ENCODE measurements at places on chromosomes 6 and 20. TPM values are rescaled to one million over a fixed set of nuclear protein-coding genes. Genes with fewer than 3 reads are reported as not detected.
A peak's percentile ranks its signal among the peaks of the same experiment; 100 is the strongest.

- no peak overlapping the region for H3K27ac ChIP-seq
- no peaks in the 10 kb centered on the region for H3K27me3 ChIP-seq
- no peaks in the 10 kb centered on the region for H3K36me3 ChIP-seq
- H3K4me3 ChIP-seq, result no peak overlapping the region
- no peaks in the 10 kb centered on the region for H3K4me1 ChIP-seq
These were observed 212.9 kb downstream of the QKI start for GRCh38 chr6:163627274-163628062.

DNA sequence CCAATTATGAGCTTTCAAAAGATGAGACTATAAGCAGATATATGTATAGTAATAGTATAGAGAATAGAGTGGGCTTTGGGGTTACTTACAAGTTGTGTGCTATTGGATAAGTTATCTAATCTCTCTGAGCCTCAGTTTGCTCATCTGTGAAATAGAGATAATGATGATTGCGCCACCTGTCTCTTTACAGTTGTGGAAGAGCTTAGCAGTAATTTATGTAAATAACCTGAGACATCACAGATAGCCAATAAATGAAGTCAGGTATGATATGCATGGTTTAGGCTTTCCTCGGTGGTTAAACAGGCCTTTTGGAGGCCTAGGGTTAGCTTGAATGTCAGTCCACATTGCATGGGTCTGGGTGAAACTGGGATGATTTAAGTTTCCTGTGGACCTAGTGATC, 29.8 kb upstream of the SCUBE3 start:
- H3K36me3 ChIP-seq, result no peaks in the 10 kb centered on the region
- DNase-seq, result no peak
- H3K4me3 ChIP-seq, result no peak overlapping the region
- peaks cover 54% of the 10 kb centered on the region for H3K4me1 ChIP-seq
- H3K27ac ChIP-seq, result no peak overlapping the region
- H3K27me3 ChIP-seq, result no peaks in the 10 kb centered on the region

DNA sequence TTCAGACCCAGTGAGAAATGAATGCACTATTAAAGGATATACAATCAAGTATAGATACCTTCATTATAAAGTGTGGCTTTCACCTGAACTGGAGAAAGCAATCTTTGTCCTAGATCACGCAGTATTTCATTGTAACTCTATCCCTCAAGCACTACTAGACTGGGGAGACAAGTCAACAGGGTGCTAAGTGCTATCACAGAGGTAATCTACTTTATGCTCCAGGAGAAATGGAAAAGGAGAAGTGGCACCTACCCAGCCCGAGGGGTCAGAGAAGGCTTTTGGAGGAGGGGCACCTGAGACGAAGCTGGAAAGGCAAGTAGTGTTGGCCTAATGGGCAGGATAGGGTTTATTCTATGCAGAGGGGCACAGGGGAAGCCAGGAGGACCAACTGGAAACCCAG, 17.1 kb downstream of the ZHX3 start:
- no peak overlapping the region for H3K27ac ChIP-seq
- H3K4me3 ChIP-seq, result no peak overlapping the region
- no peaks in the 10 kb centered on the region for H3K36me3 ChIP-seq
- DNase-seq, result no peak
- H3K27me3 ChIP-seq, result no peaks in the 10 kb centered on the region

DNA sequence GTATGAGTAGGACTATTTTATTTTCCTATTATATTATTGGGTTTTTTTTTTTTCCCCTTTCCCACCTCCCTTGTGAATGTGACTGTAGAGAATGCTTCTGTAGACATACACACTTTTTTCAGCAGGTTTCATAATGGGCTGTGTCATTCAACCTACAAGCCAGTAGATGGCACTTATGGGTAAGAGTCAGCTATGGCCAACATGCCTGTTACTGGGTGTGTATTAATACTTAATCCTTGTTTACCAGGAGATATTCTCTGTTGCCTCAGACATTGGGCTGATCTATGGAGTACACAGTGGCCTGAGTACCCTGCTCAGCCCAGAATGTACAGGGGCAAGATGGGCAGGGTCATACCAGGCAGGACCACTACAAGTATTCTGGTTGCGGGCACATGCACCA, 382.5 kb downstream of the EPHA7 start:
- no peaks in the 10 kb centered on the region for H3K36me3 ChIP-seq
- no peak overlapping the region for H3K4me3 ChIP-seq
- no peaks in the 10 kb centered on the region for H3K4me1 ChIP-seq
- no peaks in the 10 kb centered on the region for H3K27me3 ChIP-seq
- DNase-seq, result peak; percentile 18

DNA sequence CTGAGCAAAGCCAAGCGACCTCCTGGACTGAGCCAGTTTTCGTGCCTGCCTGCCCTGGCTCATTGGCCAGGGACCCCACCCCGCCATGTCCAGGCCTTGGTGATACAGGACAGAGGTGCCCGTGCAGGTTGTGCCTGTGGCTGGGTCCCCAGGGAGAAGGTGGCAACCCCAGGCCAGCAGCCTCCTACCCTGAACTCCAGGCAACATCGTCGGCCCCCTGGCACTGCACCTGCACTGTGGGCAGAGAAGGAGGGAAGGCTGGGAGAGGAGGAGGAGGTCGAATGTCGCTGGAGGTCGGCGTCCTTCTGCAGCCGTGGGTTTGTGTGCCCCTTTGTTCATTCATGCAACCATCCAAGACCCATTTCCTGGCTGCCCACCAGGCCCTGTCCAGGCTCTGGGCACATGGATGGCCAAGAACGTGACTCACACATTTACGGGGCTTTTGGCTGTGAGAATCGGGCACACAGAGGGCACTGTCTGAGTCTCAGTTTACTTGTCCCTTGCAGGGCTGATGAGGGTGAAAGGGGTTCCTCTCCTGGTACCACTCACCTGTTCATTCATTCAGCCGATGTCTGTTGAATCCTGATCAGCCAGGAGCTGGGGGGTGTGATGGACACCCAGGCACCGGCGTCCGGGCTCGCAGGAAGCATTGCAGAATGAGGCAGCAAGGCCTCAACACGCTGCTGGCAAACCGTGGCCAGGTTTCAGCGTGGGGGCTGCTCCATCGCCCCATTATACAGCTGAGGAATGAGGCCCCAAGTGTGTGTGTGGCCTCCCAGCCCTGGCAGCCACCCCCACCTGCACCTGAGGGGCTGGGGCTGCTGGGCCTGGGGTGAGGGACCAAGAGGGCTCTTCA, 2.3 kb upstream of the RBBP8NL start:
- peak; percentile 24 for DNase-seq
- peaks cover 4% of the 10 kb centered on the region for H3K27me3 ChIP-seq
- no peak overlapping the region for H3K4me3 ChIP-seq
- H3K27ac ChIP-seq, result no peak overlapping the region
- peaks cover 25% of the 10 kb centered on the region for H3K4me1 ChIP-seq
- H3K36me3 ChIP-seq, result no peaks in the 10 kb centered on the region

- H3K27me3 ChIP-seq, result no peaks in the 10 kb centered on the region
- no peak for DNase-seq
- no peaks in the 10 kb centered on the region for H3K36me3 ChIP-seq
- no peak overlapping the region for H3K4me3 ChIP-seq
These were observed 212.9 kb upstream of the PMEPA1 start for GRCh38 chr20:57922706-57923105.

- no peaks in the 10 kb centered on the region for H3K36me3 ChIP-seq
- H3K4me3 ChIP-seq, result no peak overlapping the region
- H3K4me1 ChIP-seq, result no peaks in the 10 kb centered on the region
- no peaks in the 10 kb centered on the region for H3K27me3 ChIP-seq
- no peak overlapping the region for H3K27ac ChIP-seq
These were observed 7.0 kb downstream of the ENPP4 start for GRCh38 chr6:46136831-46137230.

- no peaks in the 10 kb centered on the region for H3K27me3 ChIP-seq
- no peak overlapping the region for H3K27ac ChIP-seq
- no peak for DNase-seq
- H3K36me3 ChIP-seq, result no peaks in the 10 kb centered on the region
These were observed 89.3 kb downstream of the MRPL14 start for GRCh38 chr6:44037847-44038542.

DNA sequence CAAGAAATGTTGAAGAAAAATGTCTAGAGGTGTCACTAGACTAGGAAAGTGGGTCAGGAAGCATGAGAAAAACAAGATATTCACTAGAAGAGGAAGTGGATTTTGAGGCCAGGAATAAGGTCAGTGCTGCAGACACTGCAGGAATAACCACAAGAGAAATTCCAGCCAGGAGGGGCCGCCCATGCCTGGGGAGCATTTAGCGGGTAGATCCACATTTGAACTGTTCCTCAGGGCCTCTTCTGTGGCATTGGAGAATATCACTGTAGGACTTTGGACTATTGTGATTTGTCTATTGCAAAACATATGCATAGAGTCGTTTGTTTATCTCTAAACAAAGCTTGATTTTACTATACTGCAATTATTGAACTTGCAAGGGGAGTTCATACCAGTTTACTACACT, 49.6 kb upstream of the CCDC28A start:
- H3K27ac ChIP-seq, result no peak overlapping the region
- H3K4me1 ChIP-seq, result peaks cover 4% of the 10 kb centered on the region
- no peak for DNase-seq

DNA sequence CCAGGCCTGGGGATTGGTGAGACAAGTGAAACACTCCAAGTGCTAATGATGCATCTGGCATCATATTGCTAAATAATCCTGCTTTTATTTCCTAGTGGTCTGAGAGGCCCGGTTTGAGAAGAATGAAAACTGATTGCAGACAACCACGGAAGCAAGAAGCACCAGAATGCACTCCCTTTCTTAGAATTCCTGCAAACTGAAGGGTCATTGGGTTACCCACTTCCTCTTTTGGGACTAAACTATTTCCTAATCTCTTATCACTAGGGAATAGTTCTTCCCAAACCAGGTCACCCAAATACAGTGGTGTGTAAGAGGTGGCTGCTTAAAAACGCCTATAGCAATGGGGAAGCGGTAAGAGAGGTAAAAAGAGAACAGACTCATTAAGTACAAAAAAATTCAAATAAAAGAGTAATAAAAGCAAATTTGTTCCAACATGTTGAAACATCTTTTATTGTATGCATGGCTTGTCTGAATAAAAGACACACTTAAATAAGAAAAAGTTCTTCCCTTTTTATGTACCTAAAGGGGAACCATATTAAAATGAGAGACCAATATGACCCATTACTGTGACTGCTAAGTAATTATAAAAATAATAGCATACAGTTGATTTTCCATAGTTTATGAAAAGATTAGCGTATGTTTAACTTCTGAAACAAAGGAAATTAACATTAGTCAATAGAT, 125.8 kb downstream of the MYB start:
- H3K27me3 ChIP-seq, result no peaks in the 10 kb centered on the region
- H3K4me3 ChIP-seq, result no peak overlapping the region
- no peaks in the 10 kb centered on the region for H3K4me1 ChIP-seq
- no peaks in the 10 kb centered on the region for H3K36me3 ChIP-seq

DNA sequence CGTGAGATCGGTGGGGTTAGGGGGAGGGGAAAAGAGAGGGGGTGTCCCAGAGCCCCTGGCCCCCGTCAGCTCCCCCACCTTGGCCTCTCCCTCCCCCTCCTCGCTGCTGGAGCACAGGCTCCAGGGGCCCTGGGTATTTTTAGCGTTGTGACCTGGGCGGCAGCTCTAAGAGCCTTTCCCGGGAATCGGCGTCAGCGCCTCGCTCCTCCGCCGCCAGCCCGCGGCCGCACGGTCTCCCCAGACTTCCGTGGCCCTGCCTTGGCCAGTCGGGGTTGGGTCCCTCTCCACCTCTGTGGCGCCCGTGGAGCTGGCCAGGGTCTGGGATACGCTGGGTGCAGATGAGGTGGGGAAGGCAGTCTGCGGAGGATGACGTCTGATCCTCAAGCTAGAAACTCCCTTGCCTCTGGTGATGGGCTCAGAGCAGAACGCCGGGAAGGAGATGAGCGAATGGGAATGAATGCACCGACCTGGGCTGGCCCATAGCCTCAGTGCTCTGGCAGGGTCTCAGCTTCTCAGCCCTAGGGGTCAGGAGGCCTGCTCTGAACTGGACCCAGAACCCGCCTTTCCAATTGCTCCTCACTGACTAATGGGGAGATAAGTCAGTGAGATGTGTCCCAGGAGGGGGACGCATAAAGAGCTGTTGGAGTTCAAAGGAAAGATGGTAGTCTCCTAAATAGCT, 883 bp upstream of the DBNDD2 start:
- DNase-seq, result no peak
- H3K4me1 ChIP-seq, result peaks cover 20% of the 10 kb centered on the region
- no peaks in the 10 kb centered on the region for H3K36me3 ChIP-seq
- H3K27me3 ChIP-seq, result no peaks in the 10 kb centered on the region

DNA sequence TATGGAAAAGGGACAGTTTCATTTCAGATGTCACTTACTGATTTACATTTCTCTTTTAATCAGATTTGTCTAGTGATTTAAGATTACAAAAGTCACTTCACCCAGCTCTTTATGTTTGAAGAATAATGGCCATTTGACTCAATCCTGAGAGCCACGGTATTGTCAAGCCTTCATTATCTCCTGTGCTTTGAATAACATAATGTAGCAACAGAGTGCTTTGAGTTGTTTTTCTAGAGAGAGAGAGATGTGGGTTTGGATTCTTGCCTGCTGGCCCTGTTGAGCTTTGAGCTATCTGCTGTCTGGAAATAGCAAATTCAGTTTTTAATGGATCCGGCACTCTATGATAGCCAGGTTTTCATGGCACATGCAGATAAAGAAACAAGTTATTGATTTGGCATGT, 478.4 kb upstream of the SOX4 start:
- H3K4me3 ChIP-seq, result no peak overlapping the region
- no peak for DNase-seq

DNA sequence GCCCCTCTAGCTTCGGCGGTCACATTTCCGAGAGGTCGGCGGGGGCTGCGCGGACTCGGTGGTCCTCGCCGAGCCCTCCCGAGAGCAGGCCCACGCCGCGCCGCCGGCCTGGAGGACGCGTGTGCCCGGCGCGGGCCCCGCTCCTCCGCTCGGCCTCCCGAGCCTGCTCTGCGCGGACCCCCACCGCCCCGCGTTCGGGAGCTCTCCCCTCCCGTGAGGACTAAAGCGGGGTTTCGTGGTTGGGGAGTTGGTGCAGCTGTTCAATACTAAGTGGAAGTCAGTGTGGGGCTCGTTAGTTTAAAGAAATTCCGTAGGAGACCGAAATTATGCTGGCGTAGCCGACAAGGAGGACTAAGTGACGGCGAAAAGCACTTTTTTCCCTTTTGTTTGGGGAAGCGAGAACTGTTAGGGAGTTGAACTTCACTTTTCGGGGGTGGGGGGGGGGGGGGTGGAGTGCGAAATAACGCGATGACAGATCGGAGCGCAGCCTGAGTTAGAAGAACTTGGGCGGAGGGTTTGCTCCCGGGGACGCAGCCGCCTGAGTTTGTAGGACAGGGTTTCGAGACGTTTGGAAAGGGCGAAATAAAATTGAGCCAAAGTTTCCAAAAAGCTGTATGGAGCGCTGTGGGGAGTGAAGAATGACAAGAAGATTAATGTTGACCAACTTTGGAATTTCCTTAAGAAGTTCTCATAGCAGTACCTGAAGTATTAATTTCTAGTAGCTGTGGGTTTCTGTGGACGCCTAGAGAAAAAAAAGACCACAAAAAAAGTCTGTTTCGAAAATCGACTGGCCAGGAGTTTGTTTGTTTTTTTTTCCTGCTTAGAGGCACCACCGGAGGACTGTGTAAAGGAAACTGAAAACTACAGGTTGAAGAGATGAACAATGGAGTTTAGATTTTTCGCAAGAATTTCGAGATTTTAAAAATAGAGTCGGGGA, 1.4 kb downstream of the QKI start:
- H3K4me3 ChIP-seq, result peak overlapping the region; percentile 88
- H3K27ac ChIP-seq, result peak overlapping the region; percentile 58
- DNase-seq, result peak; percentile 33
- H3K36me3 ChIP-seq, result no peaks in the 10 kb centered on the region

The MPIG6B gene
- not detected for total RNA-seq

The ZC3H12D gene
- not detected for total RNA-seq

The CAGE1 gene
- total RNA-seq, result not detected

The PPP1R3G gene
- 3.2 TPM for total RNA-seq

The PRKN gene
- total RNA-seq, result not detected

The ZNF334 gene
- total RNA-seq, result 0.58 TPM

The EPPIN gene
- not detected for total RNA-seq

The MUC22 gene
- 0.06 TPM for total RNA-seq

Measured in PC-3 (cell line).